GM23248 (cell line): ENCODE measurements at places on chromosomes 1 and 21. TPM values are rescaled to one million over a fixed set of nuclear protein-coding genes. Genes with fewer than 3 reads are reported as not detected.

NEXN gene
- total RNA-seq, result 11.4 and 17.2 TPM in 2 replicates

S100B gene
- not detected in 2 replicates for total RNA-seq

EDN2 gene
- not detected in 2 replicates for total RNA-seq

GRCh38 chr1:1099506-1100183 is 16.2 kb downstream of the C1orf159 start:
- no peak for DNase-seq
- no peaks in the 10 kb centered on the region for H3K36me3 ChIP-seq
- no peaks in the 10 kb centered on the region for H3K4me1 ChIP-seq
- no peak overlapping the region for H3K27ac ChIP-seq

DNA sequence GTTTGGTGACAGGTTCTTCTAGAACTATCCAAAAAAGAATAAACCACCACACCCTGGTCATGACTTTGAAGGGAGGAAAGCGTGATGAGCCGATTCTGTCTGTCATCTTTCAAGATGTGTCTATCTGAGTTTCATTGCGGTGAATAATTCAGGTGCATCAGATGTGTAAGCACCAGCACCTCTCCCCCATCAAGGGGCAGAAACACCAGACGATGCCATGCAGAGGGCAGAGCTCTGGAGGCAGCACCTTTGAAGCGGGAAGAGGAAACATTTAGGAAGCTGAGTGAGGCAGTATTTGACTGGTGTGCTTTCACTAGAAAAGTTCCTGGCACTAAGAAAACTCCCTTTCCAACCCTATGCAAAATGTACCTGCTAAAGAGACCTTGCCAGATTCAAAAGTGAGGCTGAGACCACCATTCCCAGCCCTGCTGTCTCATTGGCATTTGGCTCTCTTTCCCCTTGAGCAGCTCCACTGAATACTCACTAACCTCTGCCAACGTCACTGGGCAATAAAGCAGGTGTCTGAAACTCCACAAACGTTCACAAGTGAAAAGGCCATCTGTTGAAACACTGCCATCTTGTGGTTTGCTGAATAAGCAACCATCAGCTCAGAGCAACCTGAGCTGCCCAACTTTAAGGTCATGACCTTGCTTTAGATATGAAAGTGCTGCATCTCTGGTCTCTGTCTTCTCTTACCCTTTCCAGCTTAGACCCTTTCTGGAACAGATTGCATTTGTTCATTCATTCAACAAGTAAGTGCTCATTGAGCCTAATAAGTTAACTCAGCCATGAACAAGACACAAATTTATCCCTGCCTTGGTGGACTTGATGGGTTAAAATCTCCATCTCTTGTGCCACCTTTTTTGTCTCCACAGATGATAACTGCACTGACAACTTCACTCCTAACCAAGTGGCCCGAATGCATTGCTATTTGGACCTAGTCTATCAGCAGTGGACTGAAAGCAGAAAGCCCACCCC is 228.6 kb downstream of the PAPPA2 start:
- H3K27me3 ChIP-seq, result no peaks in the 10 kb centered on the region
- H3K27ac ChIP-seq, result no peak overlapping the region
- peak; percentile 73 for DNase-seq
- no peak overlapping the region for H3K4me3 ChIP-seq
- no peaks in the 10 kb centered on the region for H3K36me3 ChIP-seq

DNA sequence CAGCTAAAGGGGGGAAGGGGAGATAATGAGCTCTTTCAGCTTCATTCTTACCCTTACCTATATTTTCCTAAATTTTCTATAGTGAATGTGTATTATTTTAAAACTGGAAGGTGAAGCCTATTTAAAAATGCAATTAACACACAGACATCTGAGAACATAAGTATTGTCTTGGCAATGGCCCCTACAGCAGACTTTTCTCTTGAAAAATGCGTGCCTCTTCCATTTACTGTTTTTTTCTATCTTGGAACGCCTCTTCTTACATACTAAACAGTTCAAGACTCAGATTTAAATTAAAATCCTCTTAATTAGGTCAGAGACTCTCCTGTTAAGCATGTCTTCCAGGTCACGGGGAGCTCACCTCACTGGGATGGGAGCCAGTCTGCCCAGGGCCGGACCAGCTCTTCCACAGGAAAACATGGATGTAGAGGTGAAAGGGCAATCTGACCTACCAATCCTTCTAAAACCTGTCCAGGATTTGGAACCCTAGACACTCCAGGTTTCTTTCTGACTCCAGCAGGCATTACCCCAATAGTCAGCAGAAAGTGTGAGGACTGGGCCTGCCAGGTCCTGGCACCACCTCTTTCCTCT is 137.3 kb downstream of the ZNF281 start:
- no peaks in the 10 kb centered on the region for H3K4me1 ChIP-seq
- H3K4me3 ChIP-seq, result no peak overlapping the region
- no peak for DNase-seq

DNA sequence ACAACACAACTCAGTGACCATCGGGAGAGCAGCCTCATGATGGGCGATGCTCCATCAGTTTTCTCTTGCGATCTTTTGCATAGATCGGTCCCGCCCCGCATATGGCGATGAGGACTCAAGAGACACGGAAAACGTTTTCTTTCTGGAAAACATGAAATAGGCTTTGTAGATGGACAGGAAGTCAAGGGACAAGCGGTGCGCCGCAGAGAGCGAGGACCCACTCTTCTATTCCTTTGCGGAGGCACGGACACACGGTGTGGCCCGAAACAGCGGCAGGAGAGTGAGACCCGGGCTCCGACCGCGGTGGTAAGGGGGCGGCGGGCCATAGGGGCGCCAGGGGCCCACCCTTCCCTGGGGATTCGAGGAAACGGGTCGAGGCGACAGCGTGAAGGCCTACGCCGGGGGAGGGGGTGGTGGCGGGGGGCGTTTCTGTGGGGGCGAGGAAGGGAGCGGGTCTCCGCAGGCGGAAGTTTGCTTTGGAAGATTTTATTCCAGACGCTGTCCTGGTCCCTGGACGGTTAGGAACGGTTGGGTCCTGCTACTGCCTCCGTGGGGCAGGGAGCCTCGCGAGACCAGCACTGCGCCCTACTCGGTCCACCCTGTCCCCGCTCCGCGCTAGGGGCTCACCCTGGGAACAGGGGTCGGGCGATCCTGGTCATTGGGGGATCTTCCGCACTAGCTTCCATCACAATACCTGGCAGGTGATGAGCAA is 796 bp upstream of the TDRKH start:
- H3K36me3 ChIP-seq, result no peaks in the 10 kb centered on the region
- H3K4me1 ChIP-seq, result 0 out of 2 replicates have a peak, but pooled peaks cover 3% of the 10 kb centered on the region
- H3K27ac ChIP-seq, result no peak overlapping the region
- H3K4me3 ChIP-seq, result peak overlapping the region; percentile 81
- H3K27me3 ChIP-seq, result peaks cover 3% of the 10 kb centered on the region; the same call in 1 of the 2 replicates

DNA sequence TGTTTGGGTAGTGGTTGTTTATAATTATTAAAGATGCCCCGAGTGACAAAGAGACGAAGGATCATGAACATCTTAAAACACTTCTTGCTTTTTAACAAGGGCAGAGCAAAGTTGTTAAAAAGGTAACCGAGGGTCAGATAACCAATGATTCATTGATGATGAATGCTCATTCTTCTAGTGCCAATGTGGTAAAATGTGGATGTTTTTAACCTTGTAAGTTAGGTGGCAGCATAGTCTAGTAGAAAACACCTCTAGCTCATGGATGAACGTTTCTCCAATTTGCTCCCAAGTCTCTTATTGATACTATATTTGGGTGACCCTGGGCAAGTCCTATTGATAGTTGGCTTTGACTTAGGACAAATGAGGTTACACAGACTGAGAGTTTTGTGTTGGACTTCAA is 167.9 kb downstream of the KIF26B start:
- H3K36me3 ChIP-seq, result no peaks in the 10 kb centered on the region
- H3K4me1 ChIP-seq, result peaks cover 9% of the 10 kb centered on the region
- no peaks in the 10 kb centered on the region for H3K27me3 ChIP-seq
- no peak overlapping the region for H3K4me3 ChIP-seq
- H3K27ac ChIP-seq, result no peak overlapping the region
- DNase-seq, result peak; percentile 54

GRCh38 chr1:112517231-112517630 is 8.5 kb downstream of the WNT2B start:
- H3K4me1 ChIP-seq, result peaks cover 12% of the 10 kb centered on the region
- H3K27ac ChIP-seq, result no peak overlapping the region
- H3K27me3 ChIP-seq, result no peaks in the 10 kb centered on the region
- no peak overlapping the region for H3K4me3 ChIP-seq
- DNase-seq, result no peak
- H3K36me3 ChIP-seq, result no peaks in the 10 kb centered on the region

DNA sequence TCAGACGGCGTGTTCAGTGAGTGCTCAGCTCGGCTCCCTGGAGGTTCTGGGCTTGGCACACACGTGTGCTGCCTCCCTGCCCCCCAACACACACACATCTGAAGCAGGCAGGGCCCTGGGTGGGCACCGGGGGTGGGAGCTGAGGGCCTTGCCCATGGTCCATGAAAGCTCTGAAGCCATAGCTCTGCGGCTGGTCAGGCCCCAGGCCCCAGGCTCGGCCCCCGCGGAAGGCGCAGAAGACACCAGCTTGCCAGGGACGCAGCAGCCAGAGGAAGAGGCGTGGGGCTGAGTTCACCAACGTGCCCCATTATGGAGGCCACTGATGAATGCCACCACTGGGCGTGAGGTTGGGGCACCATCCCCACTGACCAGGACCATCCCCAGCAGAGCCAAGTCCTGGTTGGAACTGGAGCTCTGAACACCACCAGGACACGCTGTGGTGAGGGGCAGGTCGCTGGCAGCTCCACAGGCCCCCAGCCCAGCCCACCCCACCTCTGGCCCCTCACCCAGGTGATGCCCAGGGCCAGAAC is 4.2 kb downstream of the AURKAIP1 start:
- no peak overlapping the region for H3K27ac ChIP-seq
- H3K4me1 ChIP-seq, result peaks cover 6% of the 10 kb centered on the region
- H3K36me3 ChIP-seq, result no peaks in the 10 kb centered on the region

GRCh38 chr1:21716169-21716568 is 47.0 kb upstream of the RAP1GAP start:
- no peak overlapping the region for H3K4me3 ChIP-seq
- no peaks in the 10 kb centered on the region for H3K4me1 ChIP-seq
- H3K36me3 ChIP-seq, result peaks cover 54% of the 10 kb centered on the region
- H3K27me3 ChIP-seq, result no peaks in the 10 kb centered on the region
- no peak for DNase-seq
- no peak overlapping the region for H3K27ac ChIP-seq

GRCh38 chr1:89088572-89088971 is 23.6 kb upstream of the GBP1 start:
- no peak overlapping the region for H3K4me3 ChIP-seq
- H3K27me3 ChIP-seq, result no peaks in the 10 kb centered on the region
- DNase-seq, result no peak
- H3K27ac ChIP-seq, result no peak overlapping the region
- no peaks in the 10 kb centered on the region for H3K36me3 ChIP-seq

GRCh38 chr1:203142124-203142523 is 14.6 kb downstream of the ADORA1 start:
- no peaks in the 10 kb centered on the region for H3K36me3 ChIP-seq
- no peak overlapping the region for H3K27ac ChIP-seq
- no peak overlapping the region for H3K4me3 ChIP-seq
